ENCODE measurements at places on chromosomes 13 and 19.

DNA sequence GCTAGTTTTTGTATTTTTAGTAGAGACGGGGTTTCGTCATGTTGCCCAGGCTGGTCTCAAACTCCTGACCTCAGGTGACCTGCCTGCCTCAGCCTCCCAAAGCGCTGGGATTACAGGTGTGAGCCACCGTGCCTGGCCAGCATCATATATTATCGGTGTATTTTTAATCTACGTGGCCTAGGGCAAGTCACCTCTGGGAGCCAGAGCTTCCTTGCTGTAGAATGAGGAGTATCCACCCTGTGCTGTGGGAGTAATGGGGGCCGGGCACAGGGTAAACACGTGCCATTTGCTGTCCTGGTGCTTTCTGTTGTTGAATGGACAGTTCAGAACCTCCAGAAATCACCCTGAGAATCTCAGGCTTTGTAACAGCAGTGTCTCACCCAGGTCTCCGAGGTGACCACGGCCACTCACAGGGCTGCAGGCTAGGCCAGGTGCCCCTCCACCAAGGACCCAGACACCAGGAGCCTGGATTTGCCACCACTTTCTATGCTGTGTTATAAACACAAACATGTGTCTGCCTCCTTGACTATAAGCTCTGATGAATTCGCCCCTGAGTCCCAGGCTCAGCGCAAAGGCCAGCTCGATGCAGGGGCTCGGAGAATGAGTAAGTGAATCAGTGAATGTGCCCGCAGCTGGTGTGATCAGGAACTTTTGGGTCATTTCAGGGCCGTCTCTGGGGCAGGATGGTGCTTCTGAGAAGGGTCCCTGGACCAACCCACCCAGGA, 22.7 kb downstream of the POP4 start:
- DNase-seq, result no peak

DNA sequence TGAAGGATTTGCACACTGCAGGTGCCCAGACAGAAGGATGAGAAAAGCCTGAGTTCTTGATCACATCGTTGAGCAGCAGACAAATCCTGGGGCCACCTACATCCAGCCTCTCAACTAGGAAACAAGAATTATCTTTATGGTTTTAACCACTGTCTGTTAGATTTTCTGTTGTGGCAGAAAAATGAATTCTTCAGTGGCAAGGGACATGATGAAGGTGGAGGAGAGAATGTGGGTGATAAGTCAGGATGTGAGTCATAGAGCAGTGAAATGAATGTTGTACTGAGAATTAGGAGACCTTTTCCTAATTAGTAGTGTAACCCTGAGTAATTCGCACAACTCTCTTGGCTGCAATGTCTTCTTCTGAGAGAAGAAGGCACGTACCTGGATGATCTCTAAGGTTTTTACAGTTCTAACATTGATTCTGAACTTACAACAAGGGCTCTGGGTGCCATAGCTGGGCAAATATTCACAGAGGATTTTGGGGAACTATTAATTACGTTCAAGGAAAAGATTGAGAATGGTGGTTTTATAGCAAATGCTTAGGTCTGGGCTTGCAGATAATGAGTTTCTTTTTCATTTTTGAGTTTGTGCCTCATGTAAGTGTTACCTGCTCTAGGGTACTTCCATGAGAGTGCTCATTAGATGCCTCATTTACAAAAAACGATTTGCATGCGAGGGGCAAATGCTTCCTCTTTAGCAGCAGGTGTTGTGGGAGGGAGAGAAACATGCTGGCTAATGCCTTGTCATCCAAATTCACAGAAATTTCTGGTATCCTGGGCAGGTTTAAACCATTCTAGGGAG, 111.0 kb upstream of the KL start:
- DNase-seq, result no peak

- no peak for DNase-seq
Measured at GRCh38 chr13:22455036-22455435, 725.7 kb upstream of the SGCG start.

DNA sequence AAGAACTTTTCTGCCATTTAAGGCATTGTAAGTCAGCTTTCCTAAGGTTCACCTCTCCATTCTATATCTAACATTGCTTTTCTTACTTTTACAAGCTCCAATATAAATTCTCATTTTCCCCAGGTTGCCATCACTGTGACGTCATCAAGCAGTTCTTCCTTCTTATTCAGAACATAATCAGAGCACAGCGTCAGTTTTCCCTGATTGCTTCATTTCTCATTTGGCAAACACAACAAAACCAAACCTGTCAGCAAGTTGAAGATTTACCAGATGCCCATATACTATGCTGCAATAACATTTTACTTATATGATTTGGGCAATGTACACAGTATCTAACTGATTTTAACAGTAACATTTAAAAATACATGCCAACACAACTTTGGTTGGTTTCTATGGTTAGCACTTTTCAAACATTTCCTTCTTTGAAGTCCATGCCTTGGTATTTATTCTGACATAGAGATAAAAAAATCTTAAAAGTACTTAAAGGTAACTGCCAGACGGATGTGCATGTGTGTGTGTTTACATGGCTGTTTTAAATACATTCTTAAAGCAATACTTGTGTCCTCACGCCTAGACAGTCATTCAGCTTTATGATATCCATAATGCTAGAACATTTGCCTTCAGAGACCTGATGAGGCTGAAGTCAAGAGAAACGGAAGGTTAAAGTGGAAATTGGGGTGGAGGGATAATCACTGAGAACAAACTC, 264.0 kb downstream of the KLF12 start:
- DNase-seq, result no peak

- DNase-seq, result no peak
Measured at GRCh38 chr13:98556968-98557631, 19.8 kb downstream of the STK24 start.

DNA sequence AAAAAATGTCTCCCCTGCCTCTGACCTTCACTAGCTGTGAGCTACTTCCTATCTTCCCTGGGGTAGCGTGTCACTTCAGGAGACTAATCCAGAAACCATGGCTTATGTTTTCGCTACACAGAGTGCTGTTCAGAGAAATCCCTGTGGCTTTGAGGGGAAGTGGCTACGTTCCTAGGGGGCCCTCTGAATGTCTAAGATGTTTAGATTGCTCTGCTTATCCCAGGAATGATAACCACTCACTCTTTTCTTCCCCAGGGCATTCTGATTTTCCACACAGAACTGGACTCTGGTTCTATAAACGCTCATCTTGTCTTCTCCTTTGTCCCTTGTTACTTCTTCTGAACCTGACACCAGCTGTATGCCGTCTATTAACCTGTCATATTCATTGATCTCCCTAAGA, 572.5 kb downstream of the OLFM4 start:
- no peak for DNase-seq

DNA sequence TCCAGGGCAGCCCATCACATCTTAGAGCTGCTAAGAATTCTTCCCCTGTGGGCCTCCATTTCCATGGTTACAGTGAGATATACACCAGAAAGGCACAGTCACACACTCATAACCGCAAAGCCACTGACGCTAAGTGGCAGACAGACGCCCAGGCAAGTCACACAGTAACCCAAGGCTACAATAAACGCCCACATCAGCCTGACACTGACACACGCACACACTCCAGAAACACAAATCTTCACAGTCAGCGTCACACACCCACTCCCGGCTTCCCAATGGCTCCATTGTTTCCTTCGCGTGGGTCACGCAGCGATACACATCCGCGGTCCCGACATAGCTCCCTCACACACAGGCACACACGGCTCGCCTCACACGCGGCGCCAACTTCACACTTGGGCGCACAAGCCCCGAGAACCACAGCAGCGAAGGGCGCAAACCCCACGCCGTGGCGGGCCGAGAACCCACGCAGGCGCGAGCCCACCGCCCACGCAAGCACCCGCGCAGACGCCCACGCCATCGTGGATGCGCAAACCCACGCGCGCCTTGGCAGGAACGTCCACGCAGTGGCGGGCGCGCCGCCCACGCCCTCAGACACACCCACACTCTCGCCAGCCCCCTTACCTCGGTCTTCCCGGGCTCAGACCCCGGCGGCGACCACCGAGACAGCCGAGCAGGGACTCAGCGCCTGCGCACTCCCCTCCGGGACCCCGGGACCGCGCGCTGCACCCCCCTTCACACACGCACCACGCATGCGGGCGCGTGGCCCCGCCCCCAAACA, at the start of gene ZNF667:
Gene ZNF667 (minus strand): TSS at position 695 of the 778 bp plus-strand sequence. CDS start 14,975 bp downstream, outside the sequence.
- peak; percentile 43 for DNase-seq

- no peak for DNase-seq
Measured at GRCh38 chr13:113144255-113144629, 14.2 kb upstream of the PROZ start.

DNA sequence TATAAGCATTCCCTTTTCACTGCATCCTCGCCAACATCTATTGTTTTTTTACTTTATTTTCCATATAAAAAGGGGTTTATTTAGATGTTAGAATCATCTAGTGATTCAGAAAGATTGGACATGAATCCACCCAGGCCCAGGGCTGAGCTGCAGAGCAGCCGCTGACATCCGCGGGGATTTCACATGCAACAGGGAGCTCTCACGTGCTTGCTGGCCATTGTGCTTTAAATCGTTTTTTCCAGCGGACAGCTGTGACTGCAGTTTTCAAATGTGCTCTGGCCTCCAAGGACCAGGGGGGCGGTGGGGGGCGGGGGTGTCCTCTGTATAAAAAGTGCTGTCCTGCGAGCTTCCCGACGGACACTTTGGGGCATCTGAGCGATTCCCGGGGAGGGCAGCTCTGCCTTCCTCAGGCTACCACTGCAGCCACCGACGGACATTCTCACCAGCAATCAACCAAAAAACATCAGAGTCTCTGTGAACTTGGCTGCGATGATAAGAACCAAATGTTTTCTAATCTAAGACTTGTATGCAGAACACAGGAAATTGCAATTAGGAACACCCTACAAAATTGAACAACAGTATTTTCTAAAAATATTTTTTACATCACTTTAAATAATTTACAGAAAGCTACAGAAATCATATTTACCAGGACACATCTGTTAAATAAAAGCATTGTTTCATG, 12.6 kb downstream of the RB1 start:
- no peak for DNase-seq

DNA sequence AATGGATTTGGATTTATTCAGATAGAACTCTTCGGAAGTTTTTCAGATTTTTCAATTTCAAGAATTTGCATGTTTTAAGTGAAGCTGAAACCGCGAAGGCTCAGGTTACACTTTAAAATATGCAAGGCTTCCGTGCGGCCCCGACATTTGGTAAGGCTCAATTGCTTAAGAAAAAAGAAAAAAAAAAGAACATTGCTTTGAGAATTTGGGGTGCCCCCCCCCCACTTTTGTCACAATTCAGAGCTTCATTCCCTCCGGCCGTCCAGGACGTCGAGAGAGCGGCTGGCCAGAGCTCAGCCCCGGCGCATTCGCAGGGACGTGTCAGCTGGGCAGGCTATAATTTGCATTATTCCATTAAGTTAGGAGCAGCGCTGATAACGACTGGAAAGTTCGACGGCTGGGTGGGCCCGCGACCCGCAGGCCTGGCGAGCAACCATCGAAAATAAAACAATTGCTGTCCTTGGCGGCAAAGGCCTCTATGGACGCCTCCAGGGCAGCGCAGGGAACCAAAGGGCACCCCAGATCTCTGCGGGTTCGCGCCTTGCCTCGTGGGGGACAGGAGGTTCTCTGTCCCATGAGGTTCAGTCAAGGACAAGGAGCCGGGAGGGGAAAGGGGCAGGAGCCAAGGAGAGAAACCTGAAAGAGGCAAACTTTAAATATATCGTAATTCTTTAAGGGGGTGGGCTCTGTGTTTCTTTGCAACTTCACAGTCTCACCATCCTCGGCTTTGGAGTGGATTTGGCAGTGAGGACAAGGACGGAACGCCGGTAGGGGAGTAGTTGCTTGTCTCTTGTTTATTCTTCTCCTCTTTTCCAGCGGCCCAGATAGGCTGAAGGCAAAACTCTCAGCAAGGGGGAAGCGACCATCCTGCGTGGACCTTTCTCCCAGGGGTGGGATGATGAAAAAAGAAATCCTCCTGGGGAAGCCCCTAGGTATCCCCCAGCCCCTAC, 7.0 kb downstream of the SOX21 start:
- DNase-seq, result no peak

DNA sequence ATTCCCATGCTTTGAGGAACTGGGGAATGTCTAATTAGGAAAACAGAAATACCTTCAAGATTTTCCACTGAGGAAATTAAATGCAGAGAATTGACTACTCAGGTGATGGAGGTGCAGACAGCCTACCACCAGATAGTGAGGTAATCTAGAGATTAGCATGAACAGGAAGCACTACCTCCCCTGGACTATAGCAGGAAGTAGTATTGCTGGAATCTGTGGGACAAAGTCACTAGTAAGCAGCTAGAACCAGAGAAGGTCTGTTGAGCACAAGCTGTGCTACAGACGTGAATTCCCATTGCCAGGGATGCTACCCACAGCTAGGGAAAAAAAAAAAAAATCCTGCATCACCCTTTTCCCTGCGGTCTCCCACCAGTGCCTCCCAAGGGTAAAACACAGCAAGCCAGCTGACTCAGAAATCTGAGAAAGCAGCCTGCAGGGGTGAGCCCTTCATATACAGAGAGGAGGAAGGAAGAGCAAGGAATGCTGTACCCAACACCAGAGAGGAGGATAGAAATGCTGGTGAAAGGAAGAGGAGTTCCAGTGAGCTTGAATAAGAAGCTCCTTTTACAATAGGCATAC, 10.2 kb downstream of the ENOX1 start:
- no peak for DNase-seq

GRCh38 chr13:32267836-32268439, 47.2 kb downstream of the ZAR1L start:
- no peak for DNase-seq

DNA sequence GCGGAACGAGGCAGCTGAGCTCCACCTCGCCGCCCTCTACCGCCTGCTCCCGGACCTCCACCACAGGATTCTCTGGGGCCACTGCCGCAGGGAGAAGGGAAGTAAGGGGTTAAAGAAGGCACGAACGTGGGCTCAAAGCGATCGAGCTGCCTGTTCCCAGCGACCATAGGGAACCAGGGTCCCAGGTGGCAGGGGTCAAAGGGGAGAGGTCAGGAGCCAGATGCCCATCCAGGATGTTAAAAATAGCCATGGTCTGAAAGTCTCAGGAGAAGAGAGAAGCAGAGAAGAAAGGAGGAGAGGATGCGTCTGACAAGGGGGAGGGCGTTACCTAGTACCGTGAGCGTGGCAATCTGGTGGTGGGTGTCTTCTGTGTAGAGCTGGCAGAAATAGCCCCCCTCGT, 7.4 kb upstream of the ZNF428 start:
- DNase-seq, result no peak

GRCh38 chr19:33797802-33798671, 1.4 kb downstream of the KCTD15 start:
- DNase-seq, result peak; percentile 65

DNA sequence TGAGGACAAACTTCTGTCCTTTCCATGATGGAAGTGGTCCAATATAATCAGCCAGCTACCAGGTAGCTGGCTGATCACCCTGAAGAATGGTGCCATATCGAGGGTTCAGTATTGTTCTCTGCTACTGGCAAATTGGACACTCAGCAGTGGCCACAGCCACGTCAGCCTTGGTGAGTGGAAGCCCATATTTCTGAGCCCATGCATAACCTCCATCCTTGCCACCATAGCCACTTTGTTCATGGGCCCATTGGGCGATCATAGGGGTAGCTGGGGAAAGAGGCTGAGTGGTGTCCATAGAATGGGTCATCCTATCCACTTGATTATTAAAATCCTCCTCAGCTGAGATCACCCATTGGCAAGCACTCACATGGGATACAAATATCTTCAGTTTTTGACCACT, 565.8 kb downstream of the IRS2 start:
- DNase-seq, result no peak

GRCh38 chr19:30305346-30306060, 66.7 kb upstream of the ZNF536 start:
- DNase-seq, result no peak

GRCh38 chr13:28550091-28550490, 55.2 kb upstream of the FLT1 start:
- DNase-seq, result no peak

Data from ureter (tissue), 1 donor.